ENCODE measurements at places on chromosomes 3 and 15. TPM values are rescaled to one million over a fixed set of nuclear protein-coding genes. Genes with fewer than 3 reads are reported as not detected.

Gene SPINT1
- total RNA-seq, result 121 TPM

- no peak for DNase-seq
These were observed 16.1 kb upstream of the TM4SF1 start for GRCh38 chr3:149393345-149394160.

- no peak for DNase-seq
These were observed 1144.2 kb downstream of the ROBO2 start for GRCh38 chr3:78183906-78184599.

Gene EOMES
- total RNA-seq, result 0.95 TPM

Gene GOLGA6D
- total RNA-seq, result not detected

Gene CKMT1B
- 54.5 TPM for total RNA-seq

GRCh38 chr3:45654397-45654944 lies 34.7 kb upstream of the SACM1L start:
- DNase-seq, result no peak

Gene SLC38A3
- not detected for total RNA-seq

DNA sequence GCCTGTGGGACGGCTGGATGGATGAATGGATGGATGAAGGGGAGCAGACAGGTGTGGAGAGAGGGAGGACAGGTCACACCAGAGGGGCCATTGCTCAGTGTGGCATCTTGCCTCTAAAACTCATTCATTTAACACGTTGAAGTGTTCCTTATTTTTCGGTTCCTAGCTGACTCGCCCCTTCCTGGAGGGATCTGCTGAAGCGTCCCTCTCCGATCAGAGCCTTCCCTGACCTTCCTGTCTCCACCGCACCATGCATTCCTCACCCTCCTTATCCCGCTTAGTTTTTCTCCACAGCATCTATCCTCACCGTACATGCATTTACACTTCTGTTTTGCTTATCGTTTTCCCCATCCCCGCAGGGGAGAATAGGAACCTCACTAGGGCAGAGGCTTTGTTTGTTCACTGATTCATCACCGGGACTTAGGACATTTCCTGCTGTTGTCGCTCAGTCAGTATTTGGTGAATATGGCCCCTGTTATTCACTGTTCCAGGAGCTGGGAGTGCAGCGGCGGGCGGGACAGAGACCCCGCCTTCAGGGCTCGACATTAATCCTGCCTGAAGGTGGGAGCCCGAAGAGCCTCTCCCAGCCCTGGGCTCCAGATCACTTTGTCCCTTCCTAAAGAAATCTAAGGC lies 32.0 kb downstream of the FOXL2 start:
- no peak for DNase-seq

Gene SPTBN5
- 1.4 TPM for total RNA-seq

Gene PLIN1
- total RNA-seq, result 0.14 TPM

- peak; percentile 64 for DNase-seq
These were observed at the start of gene CEMIP for GRCh38 chr15:80778964-80779657. Gene CEMIP, plus strand, starts transcription at chr15:80779370. Its CDS starts 94,510 bp downstream, at chr15:80873880.

Gene NTRK3
- not detected for total RNA-seq

DNA sequence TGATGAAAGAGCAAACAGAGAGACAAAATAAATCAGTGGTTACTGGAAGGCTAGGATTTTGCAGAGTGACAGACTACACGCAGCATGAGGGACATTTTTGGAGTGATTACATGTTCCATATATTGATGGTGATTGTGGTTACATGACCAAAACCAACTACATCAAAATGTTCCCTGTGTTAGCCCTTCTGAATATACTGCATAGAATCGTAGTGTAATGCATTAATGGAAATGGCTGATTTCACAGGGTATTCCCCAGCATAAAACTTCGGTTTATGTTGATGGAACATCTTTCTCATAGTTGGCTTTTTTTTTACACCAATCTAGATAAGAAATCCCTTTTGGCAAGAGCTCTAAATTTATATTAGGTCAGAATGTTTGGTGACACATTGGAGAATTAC lies 191.3 kb upstream of the CMC1 start:
- DNase-seq, result no peak

- no peak for DNase-seq
These were observed 240.7 kb upstream of the DNAJC19 start for GRCh38 chr3:181230258-181230657.

Gene TMEM44
- total RNA-seq, result 13.4 TPM

Gene DNAH12
- under 0.01 TPM for total RNA-seq

GRCh38 chr3:21509731-21510470 lies 241.1 kb downstream of the ZNF385D start:
- no peak for DNase-seq
